Activated gamma-delta T cell (primary cell): ENCODE measurements at places on chromosomes 12 and 14.

GRCh38 chr14:71214241-71214640 lies 307.0 kb downstream of the PCNX1 start:
- DNase-seq = no peak

- DNase-seq = no peak
These were observed 232.1 kb downstream of the MON2 start for GRCh38 chr12:62698701-62699101.

DNA sequence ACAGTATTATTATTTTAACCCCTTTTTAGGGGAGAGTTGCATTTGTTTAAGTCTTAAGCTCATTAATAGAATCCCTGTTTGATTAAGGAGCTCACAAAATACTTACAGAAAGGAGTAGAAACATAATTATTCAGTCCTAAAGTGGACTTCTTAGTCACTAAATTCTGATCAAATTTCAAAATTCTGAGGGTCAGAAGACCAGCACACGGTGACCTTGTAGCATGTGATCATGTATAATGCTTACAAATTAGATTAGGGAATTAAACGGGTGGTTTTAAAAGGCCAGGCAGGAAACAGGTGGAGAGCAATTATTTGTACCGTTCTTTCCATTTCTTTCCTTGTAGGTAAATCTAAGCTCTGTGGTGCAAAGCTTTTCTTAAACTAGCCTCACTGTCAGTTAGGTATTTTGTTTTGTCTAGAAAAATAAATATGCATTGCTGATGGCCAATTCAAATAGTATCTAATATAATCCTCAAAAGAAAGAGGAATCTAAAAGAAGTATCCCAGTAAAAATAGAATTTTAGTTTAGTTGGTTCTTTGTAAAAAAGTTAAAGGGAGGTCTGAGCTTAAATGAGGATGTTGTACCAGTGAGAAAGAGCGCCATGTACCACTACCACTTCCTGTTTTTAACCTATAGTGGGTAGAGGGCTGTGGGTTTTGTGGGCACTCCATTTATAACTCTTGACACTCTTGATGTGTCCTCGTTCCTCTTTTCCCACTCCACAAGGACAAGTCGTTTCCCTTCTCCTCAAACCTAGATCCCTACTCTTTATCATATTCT lies 51.1 kb downstream of the SLC38A1 start:
- DNase-seq = no peak

DNA sequence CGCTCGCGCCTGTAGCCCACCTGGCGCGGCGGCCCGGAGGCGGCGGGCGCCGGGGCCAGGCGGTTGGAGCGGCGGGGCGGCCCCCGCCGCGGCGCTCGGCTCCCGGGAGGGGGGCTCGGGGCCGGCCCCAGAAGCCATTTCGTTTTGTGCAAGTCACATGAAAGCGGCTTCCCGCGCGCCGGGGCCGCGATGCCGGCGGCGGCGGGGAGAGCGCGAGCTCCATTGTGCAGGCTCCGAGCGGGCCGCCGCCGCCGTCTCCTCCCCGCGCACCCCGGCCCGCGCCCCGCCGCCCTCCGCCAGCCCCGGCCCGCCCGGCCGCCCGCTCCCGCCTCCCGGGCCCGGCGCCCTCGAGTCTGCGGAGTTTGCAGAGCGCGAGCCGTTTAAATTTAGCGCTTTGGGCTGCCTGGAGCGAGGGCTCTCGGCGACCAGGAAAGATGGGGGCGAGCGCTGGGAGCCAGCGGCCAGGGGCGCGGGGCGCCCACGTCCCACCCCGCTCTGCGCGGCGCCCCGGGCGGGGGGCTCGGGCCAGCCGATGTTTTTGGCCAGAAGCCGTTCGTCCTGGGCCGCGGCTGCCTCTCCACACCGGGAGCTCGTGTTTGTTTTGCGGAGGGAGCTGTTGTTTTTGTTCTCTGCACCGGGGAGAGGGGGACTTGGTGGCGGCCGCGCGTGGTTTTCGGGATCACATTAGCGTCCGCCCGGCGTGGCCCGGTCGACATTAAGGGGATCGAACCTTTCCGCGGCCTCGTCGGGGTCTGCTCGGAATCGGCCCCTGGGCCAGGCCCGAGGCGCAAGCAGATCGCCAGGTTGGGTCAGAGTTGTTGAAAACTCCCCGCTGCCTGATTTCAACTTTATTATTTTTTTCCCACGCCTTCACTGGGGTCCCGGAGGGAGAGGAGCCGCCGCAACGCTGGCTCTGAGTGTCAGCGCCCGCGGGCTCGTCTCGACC lies 982 bp downstream of the BCL7A start:
- no peak for DNase-seq

DNA sequence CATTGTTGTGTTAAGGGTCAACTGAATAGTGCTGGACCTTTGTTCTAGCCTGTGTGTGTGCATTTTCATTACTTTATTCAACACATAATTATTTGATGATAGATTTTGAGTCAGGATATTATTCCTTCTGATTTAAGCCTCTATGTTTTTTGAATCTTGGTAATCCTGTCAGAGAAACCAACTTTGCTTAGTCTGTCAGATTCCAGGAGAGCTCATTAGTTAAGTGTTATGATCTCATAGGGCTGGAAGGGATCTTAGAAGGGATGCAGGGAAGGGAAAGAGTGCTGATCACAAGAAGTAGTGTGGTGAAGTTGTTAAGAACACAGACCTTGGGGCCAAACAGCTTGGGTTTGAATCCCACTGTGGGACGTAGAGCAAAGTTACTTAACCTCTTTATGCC lies 52.9 kb downstream of the SCN8A start:
- DNase-seq = no peak

DNA sequence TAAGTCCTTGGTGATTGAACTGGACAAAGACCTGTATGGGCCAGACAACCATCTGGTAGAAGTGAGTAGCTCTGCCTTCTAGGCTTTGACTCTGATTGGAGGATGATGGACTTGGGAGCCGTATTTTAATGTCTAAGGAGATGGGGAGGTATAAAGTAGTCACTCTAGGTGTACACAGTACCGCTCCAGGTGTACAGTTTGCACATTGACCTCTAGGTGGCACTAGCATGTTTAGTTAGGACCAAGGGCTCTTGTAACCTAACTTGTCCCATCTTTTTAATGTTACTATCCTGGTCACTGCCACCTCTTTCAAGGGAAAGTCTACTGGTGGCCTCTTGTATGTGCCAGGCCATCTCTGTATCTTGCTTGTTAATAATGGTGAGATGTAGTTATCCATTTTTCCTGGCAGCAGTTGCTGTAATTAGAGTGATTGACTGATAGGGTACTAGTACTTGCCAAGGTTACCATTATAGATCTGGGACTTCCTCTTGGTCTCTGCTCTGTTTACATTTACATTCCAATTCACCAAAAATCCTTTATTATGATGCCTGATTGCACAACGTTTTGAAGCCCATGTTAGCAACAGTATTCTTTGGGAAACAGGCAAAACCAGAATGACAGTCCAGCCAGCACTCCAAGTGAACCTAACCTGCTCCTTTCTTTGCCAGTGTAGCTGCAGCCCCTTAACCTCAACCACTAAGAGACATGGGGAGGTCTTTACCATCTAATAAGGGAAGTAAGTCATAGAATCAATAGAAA lies 3.6 kb downstream of the SMARCD1 start:
- no peak for DNase-seq

- no peak for DNase-seq
These were observed 58.0 kb downstream of the SINHCAF start for GRCh38 chr12:31267966-31268365.

- no peak for DNase-seq
These were observed 171.5 kb downstream of the PTPN11 start for GRCh38 chr12:112590281-112590680.

GRCh38 chr12:115452751-115453281 lies 768.8 kb upstream of the TBX3 start:
- no peak for DNase-seq

DNA sequence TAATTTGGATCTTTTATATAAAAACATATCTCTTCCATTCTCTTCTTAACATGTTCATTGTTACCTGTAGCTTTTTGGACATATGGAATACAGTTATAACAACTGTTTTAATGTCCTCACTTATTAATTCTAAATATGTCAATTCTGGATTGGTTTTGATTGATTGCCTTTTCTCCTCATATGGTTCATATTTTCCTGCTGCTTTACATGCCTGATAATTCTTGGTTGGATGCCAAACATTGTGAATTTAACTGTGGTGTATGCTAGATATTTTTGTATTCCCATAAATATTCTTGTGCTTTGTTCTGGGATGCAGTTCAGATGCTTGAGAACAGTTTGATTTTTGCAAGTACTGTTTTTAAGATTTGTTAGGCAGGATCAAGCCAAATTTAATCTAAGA lies 10.8 kb downstream of the C14orf132 start:
- no peak for DNase-seq

GRCh38 chr12:1769809-1770494 lies 50.4 kb upstream of the LRTM2 start:
- no peak for DNase-seq

- DNase-seq = no peak
These were observed 5.2 kb upstream of the COL2A1 start for GRCh38 chr12:48009471-48009870.

- DNase-seq = no peak
These were observed 23.3 kb downstream of the MEG3 start for GRCh38 chr14:100849115-100849781.

GRCh38 chr14:85233756-85234155 lies 296.2 kb upstream of the FLRT2 start:
- DNase-seq = no peak

DNA sequence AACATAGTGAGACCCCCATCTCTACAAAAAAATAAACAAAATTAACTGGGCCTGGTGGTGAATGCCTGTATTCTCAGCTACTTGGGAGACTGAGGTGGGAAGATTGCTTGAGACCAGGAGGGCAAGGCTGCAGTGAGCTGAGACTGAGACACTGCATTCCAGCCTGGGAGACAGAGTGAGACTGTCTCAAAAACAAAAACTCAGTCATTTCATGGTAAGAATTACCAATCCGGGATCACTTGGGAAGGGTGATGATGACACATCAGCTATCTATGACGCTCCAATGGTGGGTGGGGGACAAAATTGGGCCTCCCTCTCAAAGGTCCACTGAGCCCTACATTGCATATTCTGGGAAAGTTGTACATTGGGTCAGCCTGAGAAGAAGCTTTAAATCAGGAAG lies 47.7 kb downstream of the SERPINA3 start:
- DNase-seq = no peak

DNA sequence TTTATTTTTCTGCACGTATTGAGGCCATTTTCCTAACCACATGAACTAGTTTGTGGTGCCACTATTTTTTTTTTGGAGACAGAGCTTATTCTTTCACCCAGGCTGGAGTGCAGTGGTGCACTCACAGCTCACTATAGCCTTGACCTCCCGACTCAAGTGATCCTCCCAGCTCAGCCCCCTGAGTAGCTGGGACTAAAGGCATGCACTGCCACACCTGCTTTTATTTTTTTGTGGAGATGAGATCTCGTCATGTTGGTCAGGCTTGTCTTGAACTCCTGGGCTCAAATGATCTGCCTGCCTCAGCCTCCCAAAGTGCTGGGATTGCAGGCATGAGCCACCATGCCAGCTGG lies 60.1 kb downstream of the DIP2B start:
- DNase-seq = no peak

DNA sequence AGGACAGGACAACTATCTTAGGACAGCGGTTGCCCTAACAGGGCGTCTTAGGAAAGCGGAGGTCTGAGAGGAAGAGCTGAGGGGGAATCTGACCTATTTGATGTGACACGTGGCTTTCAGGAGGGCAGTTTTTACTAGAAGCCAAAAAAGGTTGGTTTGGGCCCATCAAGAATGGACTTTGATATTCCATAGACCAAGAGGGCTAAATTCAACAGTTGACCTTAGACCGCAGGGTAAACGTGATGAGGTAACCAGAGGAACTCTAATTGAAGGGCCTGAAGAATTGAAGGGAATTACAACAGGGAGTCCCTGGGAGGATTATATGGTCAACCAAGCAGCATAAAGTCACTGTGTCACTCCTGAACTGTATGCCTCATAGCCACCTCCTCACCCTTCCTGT lies 11.5 kb downstream of the C1S start:
- DNase-seq = no peak

GRCh38 chr14:74514471-74514941 lies 20.9 kb downstream of the ISCA2 start:
- no peak for DNase-seq

GRCh38 chr12:93868771-93869170 lies 191.6 kb downstream of the CRADD start:
- DNase-seq = no peak

DNA sequence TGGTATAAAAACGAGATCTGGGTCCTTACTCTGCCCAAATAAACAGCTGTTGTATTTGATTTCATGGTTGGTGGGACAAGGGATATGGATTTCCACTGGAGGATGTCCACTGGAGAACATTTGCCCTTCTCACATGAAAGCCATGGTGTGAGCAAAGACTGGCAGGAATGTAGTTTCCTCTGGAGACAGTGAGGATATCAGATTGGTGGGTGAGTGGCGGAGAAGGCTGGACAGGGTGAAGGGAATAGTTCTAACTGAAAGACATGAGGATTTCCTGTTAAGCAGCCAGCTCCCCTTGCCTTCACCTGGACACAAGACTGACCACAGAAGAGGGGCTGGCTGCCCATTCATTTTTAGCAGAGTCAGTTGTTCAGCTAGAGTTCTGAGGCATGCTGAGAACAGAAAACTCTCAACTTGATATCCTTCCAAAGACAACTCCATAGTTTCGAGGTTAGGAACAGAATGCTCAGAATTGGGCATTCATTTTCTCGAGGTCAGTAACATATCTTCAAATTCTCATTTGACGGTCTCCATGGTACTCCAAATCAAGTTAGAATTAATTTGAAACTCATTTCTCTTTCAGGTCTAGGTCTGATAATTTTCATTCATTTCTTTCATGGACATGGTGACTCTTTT lies 365.7 kb downstream of the LRIG3 start:
- DNase-seq = no peak

DNA sequence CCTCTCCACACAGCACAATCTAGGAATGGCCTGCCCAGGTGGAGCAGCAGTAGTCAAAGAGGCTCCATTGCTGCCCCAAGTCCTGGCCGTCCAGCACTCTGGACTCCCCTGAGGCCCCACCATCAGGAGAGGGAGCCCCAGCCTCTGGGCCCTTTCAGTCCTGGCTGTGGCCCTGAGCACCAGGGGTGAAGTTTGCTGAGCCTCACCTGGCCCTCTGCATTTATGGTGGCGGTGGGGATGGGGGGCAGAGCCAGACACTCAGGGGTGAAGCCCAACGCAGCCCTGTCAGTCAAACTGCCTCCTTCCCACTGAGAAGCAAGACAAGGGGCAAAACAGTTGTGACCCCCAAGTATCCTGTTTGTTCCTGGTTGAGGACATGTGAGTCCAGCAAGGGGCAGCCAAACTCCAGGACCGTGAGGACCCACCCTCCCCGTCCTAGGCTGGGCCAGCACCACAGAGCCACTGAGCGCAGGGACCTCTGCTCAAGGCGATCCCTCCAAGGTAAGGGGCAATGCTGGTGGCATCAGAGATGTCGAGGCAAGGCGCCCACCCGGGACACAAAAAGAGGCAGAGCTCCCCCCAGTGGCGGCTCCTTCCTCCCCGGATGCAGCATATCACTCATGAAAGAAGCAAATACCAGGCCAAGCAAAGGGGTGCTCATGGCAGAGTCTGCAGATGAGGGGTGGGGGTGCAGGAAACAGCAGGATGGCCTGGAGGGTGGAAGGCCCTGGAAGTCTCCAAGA lies 4.8 kb upstream of the AMN start:
- no peak for DNase-seq
